ENCODE measurements at places on chromosomes 12 and 14.

- no peak for DNase-seq
Observed at GRCh38 chr12:79681008-79681590, 9.7 kb downstream of the PAWR start.

- DNase-seq: no peak
Observed at GRCh38 chr12:16583969-16584745, 21.8 kb downstream of the LMO3 start.

DNA sequence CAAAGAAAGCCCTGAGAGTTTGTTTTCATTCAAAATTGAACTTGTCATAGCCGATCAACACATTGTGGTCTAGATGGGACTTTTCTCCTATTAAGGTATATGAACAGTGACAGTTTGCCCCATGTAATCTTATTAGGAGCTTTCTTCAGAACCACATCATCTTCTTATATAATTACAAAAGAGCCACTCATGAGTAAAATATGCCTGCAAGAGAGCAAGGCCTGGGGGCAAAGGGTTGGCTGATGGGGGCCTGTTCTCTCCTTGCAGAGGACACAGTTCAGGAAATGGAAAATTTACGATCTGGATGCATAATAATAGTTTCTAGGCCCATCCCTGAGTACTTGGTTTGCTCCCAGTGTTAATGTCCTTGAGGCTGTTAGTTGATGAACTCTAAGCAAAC lies 87.8 kb downstream of the FLRT2 start:
- DNase-seq: no peak

GRCh38 chr14:79557309-79557708 lies 654.0 kb downstream of the DIO2 start:
- DNase-seq: no peak

DNA sequence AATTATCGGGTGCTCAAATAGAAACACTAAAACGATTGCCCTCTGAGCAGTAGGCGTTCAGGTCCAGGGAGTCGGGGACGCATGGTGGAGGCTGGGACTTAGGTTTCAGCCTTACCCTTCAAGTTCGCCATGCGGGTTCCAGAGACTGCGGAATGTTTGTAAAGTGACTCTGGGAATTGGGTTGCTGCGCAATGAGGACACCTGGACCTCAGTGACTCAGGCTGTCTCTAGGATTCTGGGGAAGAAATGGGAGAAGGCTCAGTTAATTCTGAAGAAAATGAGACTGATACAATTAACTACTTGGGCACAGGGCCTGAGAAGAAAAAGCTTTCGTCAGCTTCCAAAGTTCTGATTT lies 1.1 kb downstream of the LGALS3 start:
- no peak for DNase-seq

DNA sequence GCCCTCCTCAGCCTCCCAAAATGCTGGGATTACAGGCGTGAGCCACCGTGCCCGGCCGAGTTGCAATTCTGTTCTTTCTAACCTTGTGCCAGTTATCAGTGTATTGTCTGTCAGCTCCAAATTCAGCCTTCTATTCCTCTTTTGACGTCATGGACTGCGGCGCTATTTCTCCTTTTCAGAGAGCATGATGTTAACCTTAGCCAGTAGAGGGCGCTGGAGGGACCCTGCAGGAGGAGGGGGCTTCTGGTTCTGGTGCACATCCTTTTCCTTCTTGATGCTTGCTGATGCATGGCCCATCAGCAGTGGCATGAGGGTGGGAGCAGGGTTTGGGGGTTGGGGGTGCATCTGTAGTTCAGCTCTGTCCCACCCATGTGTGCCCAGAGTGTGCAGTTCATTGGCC lies 179.3 kb upstream of the RMST start:
- DNase-seq: no peak

DNA sequence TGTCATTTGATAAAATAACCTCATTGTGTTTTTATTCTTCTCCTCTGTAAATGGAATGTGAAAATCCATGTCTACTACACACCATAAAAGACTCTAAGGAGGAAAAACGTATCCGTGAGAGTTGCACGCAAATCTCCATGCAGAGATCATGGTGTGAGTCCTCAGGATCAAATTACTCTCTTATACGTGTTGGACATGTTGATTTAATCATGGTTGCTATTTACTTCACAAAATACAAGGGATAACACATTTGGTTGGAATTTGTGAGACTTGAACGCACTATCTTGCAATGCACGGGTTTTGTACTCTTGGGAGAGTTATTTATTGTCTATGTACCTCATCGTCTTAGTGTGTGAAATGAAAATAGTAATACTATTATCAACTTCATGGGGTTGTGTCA lies 128.0 kb upstream of the RASSF8 start:
- no peak for DNase-seq
